M059J (cell line): ENCODE measurements at places on chromosomes 3 and 15.

- DNase-seq: no peak
Observed at GRCh38 chr3:43862992-43863805, 172.5 kb downstream of the ABHD5 start.

DNA sequence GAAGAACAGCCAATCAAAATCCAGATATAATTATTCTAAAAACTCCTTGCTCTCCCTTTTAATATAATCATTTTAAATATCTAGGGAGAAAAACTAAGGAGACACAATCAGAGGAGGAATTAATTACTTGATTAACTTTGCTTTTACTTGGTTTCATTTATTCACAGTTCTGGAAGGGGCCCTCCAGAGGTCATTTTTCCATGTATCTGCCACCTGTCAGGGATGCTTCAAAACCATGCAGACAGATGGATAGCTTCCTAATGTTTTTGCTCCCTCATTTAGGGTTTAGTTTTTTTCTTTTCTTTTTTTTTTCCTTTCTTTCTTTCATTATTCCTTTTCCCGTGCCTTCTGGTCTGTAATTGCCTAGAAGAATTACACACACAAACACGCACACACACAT is 438.1 kb upstream of the ARPP21 start:
- DNase-seq: no peak

DNA sequence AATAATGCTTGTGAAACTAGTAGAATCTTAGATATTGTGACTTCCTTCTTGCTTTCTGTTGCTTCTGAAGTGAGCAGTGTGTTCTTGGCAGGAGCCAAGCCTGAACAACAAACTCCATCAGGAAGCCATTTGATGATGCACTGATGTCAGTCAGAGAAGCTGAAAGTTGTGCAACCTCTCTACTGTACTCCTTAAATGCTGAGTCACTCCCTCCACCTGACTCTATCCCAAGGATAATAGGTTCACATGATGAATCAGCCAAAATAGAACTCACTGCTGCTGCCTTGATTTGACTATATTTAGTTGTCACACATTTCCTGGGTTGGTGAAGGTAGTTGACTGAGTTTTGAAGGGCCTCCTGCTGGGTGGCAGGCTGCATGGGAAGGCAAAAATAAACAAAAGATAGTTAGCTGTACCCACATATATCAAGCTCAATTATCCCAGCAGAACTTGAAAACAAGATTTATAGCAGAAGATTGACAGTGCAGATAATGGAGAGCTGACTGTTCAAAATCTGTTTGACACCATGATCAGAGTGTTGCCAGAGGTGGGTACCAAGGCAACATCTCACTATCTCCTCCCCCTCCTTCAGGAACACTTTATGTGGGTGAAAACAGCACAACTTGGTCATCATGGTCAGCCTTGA is 328.4 kb upstream of the DPH6 start:
- DNase-seq: peak; percentile 78

GRCh38 chr15:60652870-60653269 is 173.9 kb upstream of the ICE2 start:
- DNase-seq: no peak

GRCh38 chr3:120448756-120449155 is 2.0 kb downstream of the FSTL1 start:
- DNase-seq: peak; percentile 88
